Suprapubic skin (tissue), 4 donors: ENCODE measurements at places on chromosomes 7 and 10. TPM values are rescaled to one million over a fixed set of nuclear protein-coding genes. Genes with fewer than 3 reads are reported as not detected.

ZNF853 gene
- 1.6 TPM for total RNA-seq

IQUB gene
- 1.0 TPM for total RNA-seq

MEPCE gene
- total RNA-seq = 38.8 TPM

OR2A7 gene
- 61.0 TPM for total RNA-seq

DNA sequence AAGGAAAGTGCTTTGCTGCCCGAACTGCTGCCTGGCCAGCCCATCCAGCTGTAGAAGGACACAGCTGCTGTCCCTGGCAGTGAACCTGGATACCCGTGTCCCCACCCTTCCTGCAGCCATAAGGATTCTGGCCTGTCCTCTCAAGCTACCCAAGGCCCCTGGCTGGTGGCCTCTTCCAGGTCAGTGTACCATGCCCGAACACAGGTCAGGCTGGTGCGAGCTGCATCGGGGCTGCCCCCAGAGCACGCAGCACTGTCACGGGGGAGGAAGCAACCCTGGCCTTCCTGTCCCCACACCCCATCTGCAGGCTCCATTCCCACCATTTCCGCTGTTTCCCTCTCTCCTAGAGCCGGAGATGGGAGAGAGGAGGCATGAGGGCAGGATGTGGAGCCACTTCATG is 30.5 kb upstream of the PWWP2B start:
- DNase-seq = peak; percentile 69

DNA sequence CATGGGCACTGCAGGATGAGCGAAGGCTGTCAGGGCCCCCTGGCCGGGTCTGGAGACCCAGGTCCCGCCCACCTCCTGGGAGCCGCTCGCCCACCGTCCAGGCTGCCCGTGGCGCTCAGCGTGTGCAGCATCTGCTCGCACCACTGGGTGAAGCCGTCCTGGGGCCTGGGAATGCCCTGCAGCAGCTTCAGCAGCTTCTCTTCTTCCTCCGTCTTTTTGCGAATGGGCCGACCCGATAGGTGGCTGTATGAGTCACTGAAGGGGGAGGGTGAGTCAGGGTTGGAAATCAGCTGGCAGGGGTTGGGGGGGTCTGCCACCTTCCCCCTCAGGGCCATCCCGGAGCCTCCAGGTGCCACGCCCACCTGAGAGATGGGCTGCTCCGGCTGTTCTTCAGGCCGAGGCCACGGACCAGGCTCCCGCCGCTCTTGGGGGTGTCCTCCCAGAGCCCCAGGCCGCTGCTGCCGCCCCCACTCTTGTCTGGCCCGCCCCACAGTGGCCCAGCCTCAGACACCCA is 8.7 kb downstream of the GNB2 start:
- DNase-seq = no peak

DNA sequence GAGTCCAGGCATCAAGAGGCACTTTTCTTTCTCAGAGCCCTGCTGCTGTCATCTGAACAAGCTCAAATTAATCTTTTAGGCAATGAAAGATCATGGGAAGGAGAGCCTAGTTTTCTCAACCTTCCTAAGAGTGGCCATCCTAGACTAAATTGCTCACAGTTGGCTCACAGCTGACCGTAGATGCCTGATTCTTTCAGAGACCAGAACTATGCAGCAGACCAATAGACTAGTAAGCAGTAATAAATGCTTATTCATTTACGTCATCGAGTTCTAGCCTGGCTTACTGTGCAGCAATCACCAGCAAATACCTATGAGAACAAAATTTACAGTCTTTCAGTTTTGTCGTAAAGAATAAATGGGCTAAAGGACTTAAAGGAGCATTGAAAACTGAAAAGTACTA is 602.9 kb upstream of the GHITM start:
- no peak for DNase-seq

DNA sequence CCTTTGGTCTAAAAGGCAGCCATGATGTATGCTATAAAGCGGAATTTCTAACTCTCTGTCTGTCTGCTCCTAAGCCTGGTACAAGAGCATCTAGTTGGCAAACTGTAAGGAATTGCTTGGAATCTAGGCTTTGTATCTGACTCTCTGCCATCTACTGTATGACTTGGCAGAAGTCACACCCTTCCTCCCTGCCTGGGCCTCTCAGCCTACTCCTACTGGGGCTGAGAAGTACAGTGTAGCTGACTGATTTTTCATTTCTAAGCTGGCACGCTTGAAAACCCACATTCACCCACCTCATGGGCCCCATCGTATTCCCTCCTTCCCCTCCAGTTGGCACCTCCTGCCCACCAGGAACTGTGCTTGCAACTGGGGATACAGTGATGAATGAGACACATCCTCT is 435.2 kb downstream of the PLXNA4 start:
- DNase-seq = no peak

- peak; percentile 49 for DNase-seq
These were observed 9.4 kb upstream of the INPP5A start for GRCh38 chr10:132528064-132528691.

DNA sequence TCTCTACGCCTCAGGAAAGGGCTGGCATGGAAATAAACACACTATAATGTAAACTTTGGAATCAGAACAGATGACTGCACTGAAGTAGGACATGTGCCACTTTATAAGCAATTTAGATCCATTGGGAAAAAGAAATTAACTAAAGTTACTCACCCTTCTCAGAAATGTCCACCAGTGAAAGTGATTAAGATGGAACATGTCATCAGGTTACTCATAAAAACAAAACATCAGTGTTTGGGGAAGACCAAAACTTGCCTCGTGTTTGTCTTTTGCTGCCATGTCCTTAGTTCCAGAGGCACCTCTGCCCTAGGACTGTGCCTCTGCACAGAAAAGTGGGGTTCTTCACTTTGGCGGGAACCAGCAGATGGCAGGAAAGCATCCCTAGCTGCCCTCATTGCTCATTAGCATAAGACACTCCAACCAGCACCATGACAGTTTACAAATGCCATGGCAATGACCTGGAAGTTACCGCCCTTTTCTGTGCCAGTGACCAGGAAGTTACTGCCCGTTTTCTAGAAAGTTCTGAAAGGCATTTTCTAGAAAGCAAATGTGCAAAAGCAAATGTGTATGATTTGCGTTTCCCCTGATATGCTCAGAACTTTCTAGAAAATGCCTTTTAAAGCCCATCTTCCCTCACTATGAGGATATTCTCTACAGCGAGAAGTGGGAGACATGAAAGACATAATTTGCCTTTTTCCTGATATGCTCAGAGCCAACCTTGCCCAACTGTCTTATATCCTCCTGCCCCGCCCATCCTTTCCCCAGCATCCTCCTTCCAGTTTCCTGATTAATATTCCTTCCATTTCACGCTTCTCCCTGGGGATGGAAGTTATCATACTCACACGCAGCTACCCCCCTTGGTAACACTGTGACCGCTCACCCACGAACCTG is 258.2 kb downstream of the USP6NL start:
- peak; percentile 38 for DNase-seq

DNA sequence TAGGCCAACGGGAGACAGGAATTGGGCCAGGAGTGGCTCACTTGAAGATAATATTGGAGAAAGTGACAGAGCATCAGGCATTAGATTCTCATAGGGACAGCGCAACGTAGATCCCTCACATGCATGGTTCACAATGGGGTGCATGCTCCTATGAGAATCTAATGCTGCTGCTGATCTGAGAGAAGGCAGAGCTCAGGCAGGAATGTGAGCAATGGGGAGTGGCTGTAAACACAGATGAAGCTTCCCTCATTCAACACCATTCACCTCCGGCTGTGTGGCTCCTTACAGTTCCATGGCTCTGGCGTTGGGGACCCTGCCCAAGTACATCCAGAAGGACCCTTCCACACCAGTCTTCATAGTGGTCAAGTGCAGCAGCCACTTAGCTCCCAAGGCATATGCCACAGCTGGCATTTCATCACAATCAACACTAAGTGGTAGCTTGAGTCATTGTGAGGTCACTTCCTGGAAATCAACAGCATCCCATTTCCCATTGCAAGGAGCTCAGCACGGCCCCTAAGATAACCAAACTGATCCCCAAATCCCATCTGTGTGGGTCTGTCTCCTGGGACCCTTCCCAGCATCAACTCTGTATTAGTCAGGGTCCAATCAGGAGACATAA is 174.5 kb downstream of the TPST1 start:
- DNase-seq = no peak

GRCh38 chr7:94127026-94127425 is 122.9 kb upstream of the BET1 start:
- no peak for DNase-seq

DNA sequence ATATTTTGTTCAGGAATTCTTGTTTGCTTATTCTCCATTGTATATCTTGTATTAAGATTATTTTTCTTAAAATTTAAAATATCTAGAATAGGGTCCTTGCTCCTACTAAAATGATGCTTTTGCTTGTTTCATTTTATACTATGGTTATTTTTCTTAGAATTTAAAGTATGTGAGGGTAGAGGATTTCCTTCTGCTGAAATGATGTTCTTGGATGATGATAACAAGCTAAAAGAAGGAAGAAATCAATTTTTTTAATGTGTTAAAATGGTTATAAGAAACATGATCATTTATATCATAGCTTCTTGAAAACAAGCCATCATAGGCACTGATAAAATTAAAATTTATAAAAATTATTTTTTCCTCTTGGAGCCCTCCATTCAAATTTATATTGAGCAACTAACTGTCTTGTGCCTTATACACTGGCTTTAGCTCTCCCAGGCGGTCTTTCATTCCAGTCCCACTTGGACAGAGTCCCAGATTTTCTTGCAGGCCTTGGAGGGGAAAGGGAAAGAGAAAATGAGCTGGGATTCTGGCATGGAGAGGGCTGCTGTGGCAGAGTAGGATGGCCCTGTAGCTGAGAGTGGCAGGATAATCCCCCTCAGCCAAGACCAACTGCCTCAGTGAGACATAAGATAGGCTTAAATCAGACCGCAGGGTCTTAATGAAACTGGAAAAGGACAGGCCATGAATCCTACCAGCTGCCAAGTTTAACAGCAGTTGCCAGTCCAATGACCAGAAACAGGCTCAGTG is 60.2 kb downstream of the DNAJB9 start:
- no peak for DNase-seq

GRCh38 chr7:111010798-111011197 is 80.1 kb upstream of the LRRN3 start:
- DNase-seq = no peak

DNA sequence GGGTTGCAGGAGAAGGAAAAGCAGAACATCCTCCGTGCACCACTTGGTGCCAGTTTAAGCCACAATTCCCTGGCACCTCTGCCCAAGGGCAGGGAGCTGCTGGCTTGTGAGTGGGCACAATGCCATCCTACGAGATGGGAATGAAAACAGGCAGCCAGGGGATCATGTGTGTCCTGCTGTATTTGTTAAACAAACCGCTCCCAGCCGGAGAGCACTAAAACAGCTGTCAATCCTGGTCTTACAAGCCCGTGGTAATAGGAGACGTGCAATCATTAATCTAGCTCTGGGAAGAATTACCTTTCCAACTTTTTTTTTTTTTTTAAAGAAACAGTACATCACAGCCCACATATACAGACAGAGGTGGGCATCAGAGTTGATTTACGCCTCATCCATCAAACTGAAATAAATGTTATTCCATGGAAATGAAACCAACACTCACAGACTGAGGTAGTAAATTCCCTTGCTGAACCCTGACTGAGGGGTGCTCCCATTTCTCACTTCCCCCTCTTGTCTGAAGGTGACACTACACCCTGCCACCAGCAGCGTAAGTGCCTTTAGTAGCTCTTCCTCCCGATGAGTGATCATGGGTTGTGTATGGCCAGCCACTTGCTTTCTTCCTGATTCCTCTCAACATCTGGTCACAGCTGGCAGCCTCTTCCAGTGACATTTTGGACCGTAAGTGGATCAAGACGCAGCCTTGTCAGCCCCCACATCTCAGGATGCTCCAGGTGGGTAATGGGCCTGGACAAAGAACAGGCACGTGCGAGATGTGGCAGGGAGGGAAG is 143.8 kb downstream of the TEX36 start:
- no peak for DNase-seq

DNA sequence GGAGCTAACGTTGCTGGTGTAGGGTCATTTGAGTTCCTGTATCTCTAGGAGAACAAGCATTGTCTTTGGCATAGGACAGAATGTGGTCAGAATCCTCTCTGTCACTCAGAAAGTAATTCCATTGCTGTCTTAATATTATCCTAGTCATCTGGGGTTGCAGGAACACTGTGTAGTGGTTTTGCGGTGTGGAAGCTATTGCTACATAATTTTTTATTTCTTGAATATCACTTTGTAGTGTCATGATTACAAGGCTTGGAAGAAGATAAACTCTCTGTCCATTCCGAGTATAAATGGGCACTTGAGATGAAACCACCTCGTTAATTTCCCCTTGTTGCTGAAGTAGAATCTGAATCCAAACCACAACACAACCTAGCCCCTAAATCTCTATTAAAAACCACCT is 919.2 kb downstream of the LRMDA start:
- no peak for DNase-seq

- no peak for DNase-seq
These were observed 91.9 kb upstream of the C1GALT1 start for GRCh38 chr7:7090460-7090859.
